Stimulated activated naive CD4-positive, alpha-beta T cell treated with Interleukin-2 at 50 U/mL for 16 hours (primary cell): ENCODE measurements at places on chromosomes 16 and 17.
A peak's percentile ranks its signal among the peaks of the same experiment; 100 is the strongest.

- no peak for DNase-seq
Measured at GRCh38 chr17:13363771-13364170, 238.0 kb downstream of the HS3ST3A1 start.

DNA sequence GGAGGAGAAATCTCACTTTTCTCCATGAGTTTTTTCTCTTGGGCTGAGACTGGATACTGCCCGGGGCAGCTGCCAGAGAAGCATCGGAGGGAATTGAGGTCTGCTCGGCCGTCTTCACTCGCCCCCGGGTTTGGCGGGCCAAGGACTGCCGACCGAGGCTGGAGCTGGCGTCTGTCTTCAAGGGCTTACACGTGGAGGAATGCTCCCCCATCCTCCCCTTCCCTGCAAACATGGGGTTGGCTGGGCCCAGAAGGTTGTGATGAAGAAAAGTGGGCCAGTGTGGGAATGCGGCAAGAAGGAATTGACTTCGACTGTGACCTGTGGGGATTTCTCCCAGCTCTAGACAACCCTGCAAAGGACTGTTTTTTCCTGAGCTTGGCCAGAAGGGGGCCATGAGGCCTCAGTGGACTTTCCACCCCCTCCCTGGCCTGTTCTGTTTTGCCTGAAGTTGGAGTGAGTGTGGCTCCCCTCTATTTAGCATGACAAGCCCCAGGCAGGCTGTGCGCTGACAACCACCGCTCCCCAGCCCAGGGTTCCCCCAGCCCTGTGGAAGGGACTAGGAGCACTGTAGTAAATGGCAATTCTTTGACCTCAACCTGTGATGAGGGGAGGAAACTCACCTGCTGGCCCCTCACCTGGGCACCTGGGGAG, 19.1 kb downstream of the NGFR start:
- no peak for DNase-seq

- DNase-seq: peak; percentile 21
Measured at GRCh38 chr17:16352667-16353316, 477 bp downstream of the CENPV start.

DNA sequence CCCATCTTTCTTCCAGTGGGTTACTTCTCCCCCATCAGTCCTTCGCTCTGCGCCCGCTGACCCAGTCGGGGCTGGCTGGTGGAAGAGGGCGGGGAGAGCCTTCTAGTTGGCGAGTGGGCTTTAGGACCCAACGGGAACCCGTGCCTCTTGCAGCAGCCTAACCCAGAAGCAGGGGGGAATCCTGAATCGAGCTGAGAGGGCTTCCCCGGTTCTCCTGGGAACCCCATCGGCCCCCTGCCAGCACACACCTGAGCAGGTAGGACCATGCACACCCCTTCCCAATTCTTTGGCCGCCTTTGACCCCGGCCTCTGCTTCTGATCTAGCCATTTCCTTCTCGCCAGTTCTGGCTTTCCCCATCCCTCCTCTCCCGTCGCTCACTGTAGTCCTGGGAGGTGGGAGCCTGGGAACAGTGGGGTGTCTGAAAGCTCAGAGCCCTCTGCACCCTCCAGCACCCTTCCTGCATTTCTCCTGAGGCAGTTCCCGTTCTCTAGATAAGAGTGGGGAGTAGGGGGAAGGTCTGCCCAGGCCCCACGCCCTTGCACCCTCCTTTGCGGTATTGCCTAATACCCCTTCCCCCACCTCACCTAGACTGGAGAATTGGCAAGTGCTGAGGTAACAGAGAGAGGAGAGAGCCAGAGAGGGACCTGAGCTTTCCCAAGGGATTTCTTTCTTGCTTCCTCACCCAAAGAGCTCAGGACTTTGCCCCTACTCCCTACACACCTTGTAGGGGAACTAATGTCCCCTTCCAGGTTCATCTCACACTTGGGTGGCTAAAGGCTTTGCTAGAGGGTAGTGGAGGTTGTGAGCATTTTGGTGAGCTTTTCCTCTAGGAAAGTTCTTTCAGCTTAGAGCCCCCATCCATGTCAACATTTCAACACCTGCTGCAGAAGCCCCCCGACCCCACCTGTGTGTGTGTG, at the start of gene RARA:
RARA (plus strand) TSS at position 150 of the 918 bp plus-strand sequence. CDS start 22,039 bp downstream, outside the sequence.
- no peak for DNase-seq

GRCh38 chr17:35807371-35808144, 1.7 kb upstream of the TAF15 start:
- no peak for DNase-seq

GRCh38 chr17:73625991-73626673, 18.1 kb downstream of the SDK2 start:
- DNase-seq: no peak

DNA sequence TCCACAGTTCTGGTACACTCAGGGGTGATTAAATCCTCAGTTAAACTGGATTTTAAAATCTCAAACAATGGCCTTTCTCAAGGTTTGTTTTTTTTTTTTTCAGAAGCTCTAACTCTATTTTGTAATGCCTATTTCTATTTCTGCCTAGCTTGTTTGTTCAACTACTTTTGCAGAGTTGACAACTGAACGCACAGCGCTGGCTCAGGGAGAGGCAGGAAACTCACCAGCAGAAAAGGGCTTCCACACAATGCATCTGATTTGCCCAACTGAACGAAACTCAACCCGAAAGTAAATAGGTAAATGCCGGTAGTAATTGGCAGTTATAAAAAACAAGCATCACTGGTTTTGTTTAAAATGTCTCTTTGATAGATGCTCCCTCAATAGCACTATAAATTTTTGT, 52.7 kb upstream of the CNEP1R1 start:
- DNase-seq: no peak

DNA sequence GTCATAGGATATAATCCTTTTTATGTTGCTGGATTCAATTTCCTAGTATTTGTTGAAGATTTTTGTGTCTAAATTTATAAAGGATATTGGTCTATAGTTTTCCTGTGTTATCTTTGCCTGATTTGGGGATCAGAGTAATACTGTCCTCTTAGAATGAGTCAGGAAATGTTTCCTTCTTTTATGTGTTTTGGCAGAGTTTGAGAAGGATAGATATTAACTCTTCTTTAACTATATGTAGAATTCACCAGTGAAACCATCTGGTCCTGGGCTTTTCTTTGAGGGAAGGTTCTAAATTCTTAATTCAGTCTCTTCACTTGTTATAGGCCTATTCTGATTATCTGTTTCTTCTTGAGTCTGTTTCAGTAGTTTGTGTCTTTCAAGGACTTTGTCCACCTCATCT, 66.3 kb upstream of the NACA2 start:
- no peak for DNase-seq

DNA sequence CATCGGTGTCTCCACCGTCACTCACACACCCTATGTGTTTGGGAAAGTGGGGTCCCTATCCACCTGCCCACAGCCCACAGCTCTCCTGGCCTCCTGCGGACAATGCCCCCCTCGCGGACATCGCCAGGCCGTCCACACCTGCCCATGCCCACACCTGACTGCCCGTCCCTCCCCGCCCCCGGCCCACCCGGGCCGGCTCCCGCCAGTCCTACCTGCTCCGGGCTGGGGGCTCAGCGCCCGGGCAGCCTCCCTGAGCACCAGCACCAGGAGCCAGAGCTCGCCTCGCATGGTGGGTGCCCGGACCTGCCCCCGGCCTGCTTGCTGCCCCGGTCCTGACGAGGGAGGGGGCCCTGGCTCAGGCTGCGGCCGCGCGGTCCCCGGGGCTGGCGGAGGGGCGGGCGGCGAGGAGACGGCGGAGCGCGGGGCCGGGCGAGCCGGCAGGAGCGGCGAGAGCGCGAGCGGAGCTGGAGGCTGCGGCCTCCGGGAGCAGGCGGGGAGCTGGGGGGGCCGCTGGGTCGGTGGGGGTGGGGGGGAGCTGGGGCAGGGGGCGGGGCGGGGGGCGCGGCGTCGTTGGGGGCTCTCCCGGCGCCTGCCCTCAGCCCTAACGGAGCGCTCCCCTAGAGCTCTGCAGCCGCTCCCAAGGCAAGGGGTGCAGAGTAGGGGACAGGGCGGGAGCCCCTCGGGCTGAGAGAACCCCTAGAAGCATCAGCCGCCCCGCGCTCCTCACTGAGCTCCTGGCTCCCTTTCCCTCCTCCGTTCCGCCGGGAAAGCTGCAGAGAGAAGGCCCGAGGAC, at the start of gene PLXDC1:
PLXDC1 (minus strand) TSS at position 488 of the 793 bp plus-strand sequence; CDS start at position 288, 200 bp downstream.
- DNase-seq: peak; percentile 16

DNA sequence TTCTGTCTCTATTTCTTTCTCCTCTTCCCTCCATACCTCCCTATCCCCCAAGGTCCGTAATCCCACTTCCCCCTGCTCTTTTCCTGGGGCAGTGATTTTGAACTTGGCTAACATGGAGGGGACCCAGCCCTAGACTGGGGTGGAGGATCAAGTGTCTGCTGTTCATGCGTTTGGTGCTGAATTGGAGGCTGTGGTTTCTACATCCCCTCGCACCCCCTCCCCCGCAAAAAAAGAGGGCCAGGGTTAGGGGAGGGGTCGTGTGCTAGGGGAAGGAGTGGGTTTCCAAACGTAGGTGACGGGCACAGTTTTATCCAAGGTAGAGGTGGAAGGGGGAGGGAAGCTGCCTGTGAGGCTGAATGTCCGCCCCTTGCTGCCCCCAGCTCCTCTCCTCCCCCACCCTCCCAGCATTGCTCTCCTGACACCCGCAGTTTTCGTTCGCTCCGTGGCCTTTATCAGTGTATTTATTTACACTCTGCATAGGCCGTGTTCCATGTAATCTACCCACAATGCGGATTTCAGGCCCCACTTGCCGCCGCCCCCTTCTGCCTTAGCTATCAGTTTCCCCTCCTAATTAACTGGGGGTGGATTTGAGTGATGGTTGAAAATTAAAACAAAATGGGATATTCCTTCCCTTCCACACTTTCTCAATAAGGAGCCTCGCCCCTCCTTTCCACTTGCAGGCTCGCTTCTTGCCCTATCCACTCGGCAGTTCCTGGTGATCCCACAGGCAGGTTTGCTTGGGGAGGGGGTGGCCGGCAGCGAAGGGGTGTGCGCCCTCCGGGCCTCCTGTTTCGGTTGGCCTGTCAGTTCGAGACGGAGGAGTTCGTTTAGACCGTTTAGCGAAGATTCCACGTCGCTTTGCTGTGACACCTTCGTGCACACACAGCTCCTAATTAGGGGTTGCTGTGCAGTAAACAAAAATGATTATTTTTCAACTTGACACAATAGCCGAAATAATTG, 2.0 kb downstream of the GNAO1 start:
- no peak for DNase-seq

GRCh38 chr16:88533932-88534637, 36.1 kb upstream of the ZC3H18 start:
- DNase-seq: peak; percentile 67

GRCh38 chr16:79134300-79134699, 466.2 kb downstream of the MAF start:
- no peak for DNase-seq

DNA sequence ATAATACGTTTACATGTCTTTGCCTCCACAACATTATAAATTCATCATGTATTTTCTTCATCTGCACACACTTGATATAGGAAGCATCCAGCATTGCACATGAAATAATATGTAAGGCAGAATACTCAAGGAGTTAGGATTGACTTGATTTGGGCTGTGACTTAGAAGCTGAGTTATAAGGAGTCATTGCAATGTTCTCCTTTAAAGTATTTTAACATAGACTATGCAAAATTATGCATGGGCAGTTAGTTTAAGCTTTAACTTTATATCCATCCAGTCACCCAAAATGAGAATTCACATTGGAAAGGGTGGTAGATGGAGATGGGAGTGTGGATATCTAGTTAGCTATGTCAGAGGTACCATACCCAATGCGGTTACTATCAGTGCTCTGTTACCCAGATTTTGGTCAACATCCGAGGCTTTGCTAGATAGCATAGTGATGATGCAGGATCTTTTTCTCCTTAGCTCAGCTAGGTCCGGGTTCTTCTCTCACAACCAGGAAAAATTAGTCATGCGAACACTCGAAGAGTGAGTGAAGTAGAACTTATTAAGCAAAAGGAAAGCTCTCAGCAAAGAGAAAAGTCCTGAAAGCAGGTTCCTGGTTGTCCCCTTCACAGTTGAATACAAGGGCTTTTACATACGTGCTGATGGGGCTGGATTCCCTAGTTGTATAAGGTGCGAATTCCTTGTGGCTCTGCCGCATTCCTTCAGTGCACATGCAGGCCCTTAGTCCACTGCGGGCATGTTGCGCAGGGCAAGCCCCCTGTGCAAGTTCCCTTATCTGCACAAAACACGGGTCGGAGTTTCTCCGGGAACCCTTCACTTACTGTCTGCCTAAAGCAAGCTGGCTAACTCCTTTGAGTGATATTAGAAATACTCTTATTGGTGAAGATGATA, 73.1 kb upstream of the FAM20A start:
- DNase-seq: no peak

- DNase-seq: no peak
Measured at GRCh38 chr16:48054881-48055601, 100.8 kb downstream of the ABCC12 start.

DNA sequence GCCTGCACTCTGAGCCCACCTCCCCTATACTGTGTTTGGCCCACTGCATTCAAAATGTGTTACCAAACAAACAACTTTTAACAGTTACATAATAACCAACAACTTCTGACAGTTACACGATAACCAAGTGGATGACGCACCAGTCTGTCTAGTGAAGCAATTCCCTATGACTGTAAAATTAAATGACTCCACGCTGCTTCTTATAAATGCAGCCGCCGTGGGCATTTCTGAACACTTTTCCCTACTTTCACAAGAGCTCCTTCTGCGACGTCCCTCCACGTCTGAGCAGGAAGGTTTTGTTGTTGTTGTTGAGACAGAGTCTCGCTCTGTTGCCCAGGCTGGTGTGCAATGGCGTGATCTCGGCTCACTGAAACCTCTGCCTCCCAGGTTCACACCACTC, 27.6 kb downstream of the ZNF276 start:
- no peak for DNase-seq

GRCh38 chr16:54027062-54027461, 259.5 kb downstream of the IRX3 start:
- no peak for DNase-seq

- peak; percentile 39 for DNase-seq
Measured at GRCh38 chr17:57045868-57046704, 39.0 kb upstream of the AKAP1 start.
